ENCODE measurements at places on chromosomes 4 and X. TPM values are rescaled to one million over a fixed set of nuclear protein-coding genes. Genes with fewer than 3 reads are reported as not detected.

The POLN gene
- 3.4 TPM for total RNA-seq

The DCTD gene
- 92.5 TPM for total RNA-seq

The AFM gene
- total RNA-seq = not detected

GRCh38 chr4:156442912-156443311 is 489.2 kb upstream of the CTSO start:
- H3K4me3 ChIP-seq = no peak overlapping the region
- no peaks in the 10 kb centered on the region for H3K36me3 ChIP-seq
- H3K27me3 ChIP-seq = no peaks in the 10 kb centered on the region
- no peak for DNase-seq

- DNase-seq = no peak
- H3K4me3 ChIP-seq = no peak overlapping the region
- H3K36me3 ChIP-seq = no peaks in the 10 kb centered on the region
- no peaks in the 10 kb centered on the region for H3K4me1 ChIP-seq
These were observed 421.3 kb downstream of the BCOR start for GRCh38 chrX:39676434-39676833.

- no peaks in the 10 kb centered on the region for H3K36me3 ChIP-seq
- H3K27ac ChIP-seq = no peak overlapping the region
- H3K4me3 ChIP-seq = no peak overlapping the region
These were observed 39.2 kb downstream of the FAM241A start for GRCh38 chr4:112184438-112184837.

DNA sequence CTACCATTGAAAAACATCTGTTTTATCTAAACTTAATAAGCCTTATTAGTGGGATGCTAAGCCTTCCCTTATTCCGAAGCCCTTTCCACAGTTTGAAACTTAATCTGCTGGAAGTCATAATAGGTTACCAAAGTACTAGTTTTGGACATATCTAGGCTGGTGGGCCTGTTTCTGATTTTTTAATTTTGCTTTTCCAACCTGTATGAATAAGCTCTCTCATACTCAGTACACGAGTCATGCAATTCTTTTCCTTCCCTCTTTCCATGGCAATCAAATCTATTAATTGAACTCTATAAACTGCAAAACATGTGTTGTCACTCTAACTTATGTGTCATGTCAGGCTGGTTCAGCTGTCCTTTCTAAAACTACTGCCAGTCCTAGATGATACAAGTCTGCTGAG is 91.0 kb downstream of the AMMECR1 start:
- H3K27ac ChIP-seq = no peak overlapping the region
- no peaks in the 10 kb centered on the region for H3K36me3 ChIP-seq
- H3K27me3 ChIP-seq = no peaks in the 10 kb centered on the region
- H3K4me1 ChIP-seq = no peaks in the 10 kb centered on the region
